ENCODE measurements at places on chromosomes 3 and 15.

GRCh38 chr3:120858521-120858920 lies 49.5 kb upstream of the STXBP5L start:
- DNase-seq: no peak

DNA sequence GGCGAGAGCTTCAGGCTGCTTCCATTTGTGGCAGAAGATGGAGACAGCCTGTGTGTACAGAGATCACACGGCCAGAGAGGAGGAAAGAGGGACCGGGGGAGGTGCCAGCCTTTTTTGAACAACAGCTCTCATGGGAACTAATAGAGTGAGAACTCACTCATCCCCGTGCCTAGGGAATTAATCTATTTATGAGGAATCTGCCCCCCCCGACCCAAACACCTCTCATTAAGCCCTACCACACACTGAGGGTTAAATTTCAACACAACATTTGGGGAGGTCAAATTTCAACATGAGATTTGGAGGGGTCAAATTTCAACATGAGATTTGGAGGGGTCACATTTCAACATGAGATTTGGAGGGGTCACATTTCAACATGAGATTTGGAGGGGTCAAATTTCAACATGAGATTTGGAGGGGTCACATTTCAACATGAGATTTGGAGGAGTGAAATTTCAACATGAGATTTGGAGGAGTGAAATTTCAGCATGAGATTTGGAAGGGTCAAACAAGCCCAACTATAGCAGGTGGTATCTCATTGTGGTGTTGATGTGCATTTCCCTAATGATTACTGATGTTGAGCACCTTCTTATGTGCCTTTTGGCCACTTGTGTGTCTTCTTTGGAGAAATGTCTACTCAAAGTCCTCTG lies 20.6 kb upstream of the RFTN1 start:
- no peak for DNase-seq

DNA sequence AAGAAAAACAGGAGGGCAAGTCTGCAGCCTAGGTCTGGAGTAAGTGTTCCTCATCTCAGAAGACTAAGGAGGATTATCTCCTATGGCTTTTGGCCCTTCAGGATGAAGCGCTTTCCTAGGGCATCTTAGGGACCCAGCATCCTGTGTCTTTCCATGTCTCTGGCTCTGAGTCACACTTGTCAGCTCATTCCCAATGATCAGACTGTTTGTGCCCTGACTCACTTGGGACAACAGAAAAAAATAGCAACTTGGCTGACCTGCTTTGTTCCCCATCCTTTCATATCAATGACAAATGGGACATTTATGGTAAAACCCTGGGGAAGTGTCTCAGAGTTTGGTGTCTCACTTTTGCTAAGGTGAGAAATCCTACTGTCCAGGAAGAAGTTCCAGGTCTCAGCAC lies 76.2 kb upstream of the OXTR start:
- DNase-seq: no peak

DNA sequence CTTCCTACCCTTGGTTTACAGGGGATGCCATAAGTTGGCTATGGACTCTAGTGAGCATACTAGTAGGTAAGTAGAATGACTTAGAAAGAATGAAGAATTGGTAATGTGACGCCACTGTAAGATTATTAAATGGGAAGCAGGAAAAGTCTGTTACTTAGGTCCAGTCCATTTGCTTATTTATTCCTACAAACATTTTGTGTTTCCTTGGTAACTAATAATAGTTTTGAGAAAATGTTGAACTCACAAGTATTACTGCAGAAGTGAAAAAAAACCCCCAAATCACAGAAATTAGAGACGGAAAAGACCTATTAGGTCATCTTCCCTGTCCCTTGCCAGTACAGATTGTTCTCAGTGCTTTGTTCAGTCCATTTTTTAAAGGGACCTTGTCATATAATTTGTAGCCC lies 63.5 kb downstream of the CMSS1 start:
- peak; percentile 38 for DNase-seq

- DNase-seq: no peak
Observed at GRCh38 chr15:56765251-56765650, 31.9 kb upstream of the ZNF280D start.

DNA sequence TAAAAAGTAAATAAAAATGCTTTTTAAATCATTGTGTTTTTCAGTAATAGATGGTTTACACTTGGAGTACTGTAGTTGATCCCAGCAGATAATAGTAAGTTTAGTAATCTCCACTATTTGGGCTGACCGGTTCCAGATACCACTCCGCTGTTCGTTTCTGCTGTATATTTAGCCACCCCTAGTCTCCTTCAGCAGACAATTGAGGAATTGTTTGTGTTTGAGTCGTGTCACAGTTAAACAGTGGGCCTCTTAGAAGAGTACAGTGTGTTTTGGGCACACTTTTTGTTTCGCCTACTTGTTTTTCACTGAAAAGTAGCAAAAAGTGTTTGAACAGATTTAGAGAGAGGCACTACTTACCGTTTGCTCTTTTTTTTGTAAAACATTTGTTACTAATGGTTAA lies 33.2 kb downstream of the PAK2 start:
- DNase-seq: no peak

DNA sequence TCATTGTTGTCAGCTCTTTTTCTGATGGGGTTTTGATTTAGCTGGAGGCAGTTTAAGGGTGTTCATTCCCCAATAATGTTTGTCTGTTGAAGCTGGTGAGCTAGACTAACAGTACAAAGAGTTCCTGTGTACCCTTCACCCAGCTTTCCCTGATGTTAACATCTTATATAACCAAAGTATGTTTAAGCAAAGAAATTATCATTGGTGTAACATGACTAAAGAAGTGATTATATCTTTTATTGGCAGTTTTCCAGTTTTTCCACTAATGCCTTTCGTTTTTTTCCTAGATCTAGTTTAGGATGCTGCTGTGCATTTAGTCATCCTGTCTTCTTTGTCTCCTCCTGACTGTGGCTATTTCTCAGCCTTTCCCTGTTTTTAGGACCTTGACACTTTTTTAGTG lies 165.6 kb downstream of the LPP start:
- DNase-seq: no peak

GRCh38 chr3:124297062-124297980 lies 305.4 kb upstream of the ROPN1 start:
- DNase-seq: no peak

GRCh38 chr15:45456212-45457106 lies 66.1 kb downstream of the SLC30A4 start:
- peak; percentile 93 for DNase-seq

- DNase-seq: no peak
Observed at GRCh38 chr3:18883571-18883970, 264.7 kb upstream of the KCNH8 start.

DNA sequence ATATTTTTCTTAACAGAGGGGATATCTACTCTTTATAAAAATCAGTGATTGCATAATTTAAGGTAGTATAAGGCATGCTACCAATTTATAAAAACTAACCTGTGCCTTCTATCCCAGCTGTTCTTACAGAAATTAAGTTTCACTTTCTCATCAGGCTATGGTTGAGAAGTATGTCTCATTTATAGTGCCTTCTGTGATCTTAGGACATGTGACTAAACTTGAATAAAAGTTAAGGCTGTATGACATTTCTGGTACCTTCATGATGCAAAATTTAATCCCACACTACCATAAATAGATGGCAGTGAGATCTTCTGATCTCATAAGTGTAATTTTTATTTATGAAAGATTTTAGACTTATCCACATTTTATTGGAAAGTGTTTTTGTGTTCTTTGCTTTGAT lies 12.6 kb downstream of the TIPARP start:
- DNase-seq: no peak

DNA sequence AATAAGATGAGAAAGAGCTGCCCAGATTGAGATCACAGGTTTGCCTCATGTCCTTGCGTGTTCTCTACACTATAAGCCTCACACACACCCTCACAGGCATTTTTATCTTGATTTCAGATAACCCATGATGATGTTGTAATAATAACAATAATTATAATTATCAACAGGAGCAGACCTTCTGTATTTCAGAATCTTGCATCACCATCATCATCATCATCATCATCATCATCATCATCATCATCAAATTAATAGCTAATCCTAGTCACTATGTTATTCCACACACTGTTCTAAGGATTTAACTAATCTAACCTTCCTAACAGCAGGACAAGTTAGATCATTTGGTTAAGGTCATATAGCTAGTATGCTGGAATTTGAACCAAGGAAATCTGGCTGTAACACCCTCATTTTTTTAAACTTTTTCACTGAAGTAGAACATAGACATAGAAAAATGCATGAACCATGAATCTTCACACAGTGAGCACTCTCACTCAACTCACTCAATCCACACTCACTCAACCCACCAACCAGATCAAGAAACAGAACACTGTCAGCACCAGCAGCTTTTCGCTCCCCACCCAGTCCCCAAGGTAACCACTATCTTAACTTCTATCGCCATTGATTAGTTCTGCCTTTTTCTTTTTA lies 1.8 kb upstream of the SH2D7 start:
- no peak for DNase-seq

DNA sequence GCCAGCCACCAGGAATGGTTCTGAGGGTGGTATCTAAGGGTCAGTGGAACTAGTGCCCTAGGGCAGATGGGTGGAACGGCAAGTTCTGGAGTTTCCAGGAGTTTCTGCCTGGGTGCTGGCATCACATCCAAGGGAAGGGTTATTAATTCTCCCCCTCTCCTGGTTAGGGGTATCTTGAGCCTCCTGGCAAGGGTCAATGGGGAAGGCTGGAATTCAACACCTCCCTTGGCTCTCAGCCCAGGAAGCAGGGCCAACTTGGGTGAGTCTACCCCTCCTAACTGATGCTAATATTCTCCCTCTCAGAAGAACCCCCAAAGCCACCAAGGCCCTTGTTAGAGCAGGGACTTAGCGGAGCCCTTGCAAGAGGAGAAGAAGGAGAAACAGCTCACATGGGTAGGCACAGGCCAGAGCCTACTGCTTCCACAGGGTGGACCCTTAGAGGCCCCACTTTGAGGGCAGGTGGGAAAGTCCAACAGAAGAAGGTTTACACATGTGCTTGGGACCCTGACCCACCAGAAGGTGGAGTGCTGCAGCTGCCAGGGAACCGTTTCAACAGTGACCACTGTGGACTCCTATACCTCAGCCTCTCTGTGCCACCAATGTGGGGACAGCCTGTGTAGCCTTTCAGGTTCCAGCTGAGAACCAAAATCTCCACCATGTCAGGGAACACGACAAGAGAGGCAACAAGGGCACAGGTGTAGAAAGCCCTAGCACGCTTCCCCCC lies 3.3 kb downstream of the TMEM115 start:
- no peak for DNase-seq

DNA sequence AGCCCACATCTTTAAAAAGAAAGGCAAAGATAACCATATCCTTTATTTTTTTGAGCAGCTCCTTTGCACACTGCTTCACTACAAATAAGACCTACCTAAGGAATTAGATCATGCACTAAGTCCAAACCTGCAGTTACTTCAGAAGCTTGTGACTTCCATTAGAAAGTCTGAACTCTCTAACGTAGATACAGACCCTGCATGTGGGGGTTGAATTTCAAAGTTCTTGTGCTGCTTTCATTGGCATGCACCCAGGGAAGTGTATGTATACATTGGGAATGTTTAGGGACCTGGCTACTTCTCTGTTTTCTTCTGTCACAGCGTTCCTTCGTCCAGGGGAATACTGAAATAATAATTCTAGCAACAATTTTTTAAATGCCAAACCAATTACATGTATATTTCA lies 185.2 kb upstream of the IL12A start:
- no peak for DNase-seq

- DNase-seq: no peak
Observed at GRCh38 chr3:33831053-33831452, 32.6 kb downstream of the PDCD6IP start.

DNA sequence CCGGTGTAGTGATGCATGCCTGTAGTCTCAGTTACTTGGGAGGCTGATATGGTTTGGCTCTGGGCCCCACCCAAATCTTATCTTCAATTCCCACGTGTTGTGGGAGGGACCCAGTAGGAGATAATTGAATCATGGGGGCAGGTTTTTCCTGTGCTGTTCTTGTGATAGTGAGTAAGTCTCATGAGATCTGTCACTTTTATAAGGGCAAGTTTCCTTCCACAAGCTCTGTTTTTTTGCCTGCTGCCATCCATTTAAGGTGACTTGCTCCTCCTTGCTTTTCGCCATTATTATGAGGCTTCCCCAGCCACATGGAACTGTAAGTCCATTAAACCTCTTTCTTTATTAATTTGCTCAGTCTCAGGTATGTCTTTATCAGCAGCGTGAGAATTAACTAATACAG lies 566.7 kb upstream of the NECTIN3 start:
- no peak for DNase-seq

DNA sequence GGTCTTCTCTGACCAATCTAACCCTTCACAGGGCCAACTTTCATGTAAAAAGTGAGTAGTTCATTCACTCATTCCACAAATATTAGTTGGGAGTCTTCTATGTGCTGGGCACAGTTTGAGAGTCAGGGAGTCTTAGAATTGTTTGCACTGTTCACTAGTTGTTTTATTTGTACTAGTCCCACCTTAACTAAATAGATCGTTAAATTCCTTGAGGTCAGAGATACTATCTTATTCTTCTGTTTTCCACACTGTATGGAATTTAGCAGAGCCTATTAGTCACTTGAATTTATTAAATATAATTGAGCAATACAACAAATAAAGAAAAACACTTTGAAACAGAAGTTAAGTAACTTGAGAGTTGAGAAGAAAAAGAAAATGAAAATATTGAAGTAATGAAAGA lies 40.8 kb upstream of the SPTSSB start:
- no peak for DNase-seq

DNA sequence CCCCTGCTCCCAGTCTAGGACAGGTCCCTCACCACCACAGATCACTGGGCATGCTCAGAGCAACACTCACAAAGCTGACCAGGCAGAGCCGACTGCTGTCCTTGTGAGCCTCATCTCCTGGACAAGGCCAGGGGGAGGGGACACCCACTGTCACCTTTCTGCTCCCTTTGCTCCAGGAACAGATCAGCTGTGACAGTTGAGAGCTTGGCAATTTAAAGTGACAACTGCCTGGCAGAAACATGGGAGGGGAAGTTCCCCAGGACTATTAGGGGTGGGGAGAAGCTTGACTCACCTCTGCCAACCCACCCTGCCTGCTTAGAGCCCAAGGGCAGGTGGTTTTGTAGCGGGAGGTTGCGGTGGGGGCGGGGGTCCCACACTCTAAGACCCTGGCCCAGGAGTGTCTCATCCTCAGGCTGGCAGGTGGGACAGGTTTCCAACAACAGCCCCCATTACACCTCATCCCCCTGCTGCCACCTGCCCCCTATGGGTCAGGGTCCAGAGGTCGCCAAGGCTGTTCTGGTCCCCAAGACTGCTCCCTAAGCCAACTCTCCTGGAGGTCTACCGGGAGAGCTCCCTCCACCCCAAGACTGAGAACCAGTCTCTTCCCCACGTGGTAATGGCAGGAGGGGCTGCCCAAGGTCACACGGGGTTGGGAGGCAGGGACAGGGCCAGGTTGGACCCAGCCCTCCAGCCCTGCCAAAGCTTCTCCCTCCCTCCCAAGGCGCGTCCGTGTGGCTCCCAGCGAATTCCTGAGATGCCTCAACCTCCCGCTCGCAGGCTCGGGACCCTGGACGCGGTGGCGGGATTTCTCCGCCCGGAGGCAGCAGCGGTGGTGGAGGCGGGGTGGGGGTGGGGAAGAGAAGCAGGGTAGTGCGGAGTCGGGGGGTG lies 80.4 kb downstream of the IQSEC1 start:
- no peak for DNase-seq

- DNase-seq: no peak
Observed at GRCh38 chr3:126108676-126109050, 24.7 kb upstream of the SLC41A3 start.
